ENCODE measurements at places on chromosomes 5 and 9. TPM values are rescaled to one million over a fixed set of nuclear protein-coding genes. Genes with fewer than 3 reads are reported as not detected.

DNA sequence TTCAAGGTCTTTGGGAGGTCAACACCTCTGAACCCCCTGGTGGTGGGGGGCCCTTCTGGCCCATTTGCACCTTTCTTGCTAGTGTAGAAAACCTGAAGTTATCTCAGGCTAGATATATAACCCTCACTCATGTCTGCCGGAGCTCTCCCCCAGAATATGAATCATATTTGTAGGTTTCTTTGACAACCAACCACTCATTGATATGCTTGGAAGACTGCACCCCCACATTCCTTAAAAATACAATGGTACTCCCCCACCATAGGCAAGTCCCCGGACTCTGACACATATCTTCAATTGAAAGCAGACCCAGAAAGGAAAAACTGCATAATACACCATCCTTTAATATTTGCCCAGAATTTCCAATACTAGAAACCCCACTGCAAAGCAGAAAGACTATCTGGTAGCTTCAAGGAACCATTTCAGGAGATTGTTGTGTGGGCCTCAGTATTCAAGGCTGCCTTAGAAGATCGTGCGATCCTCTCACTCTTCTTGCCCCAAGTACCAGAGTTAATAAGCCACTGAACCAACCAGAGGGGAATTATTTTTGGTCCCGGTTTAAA, 978 bp upstream of the UBE2B start:
- DNase-seq, result no peak

GRCh38 chr9:8268881-8269280, 469.3 kb upstream of the DMAC1 start:
- DNase-seq, result no peak

DNA sequence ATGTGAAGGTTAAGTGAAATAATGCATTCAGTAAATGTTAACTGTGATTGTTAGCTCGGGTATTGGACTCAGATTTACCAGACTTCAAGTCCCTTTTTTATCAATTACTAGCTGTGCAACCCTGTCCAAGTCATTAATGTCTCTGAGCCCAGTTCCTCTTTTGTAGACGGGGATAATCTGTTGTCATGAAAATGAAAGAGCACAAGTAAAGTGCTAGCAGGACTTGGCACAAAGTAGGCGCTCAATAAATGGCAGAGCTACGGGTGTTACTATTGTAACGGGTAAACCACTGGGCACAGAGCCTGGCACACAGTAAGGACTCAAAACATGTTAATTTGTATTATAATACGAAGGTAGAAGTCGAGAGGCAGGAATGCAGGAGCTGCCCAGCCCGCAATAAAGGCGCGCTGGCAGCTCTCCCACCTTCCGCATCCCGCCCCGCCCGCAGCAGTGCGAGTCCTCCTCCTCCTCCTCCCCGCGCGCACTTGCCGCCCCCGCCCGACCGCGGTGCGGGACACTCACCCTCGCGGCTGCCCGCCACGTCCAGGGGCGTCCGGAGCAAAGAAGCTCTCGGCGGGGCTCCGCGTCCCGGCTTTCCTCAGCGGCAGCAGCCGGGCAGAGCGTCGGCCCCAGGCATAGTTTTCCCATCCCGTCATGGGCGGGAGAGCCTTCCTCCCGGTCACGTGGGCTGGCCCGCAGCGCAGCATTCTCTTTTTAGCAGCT, at the start of gene C1QTNF2:
Gene C1QTNF2, minus strand, starts transcription at position 637 of the 723 bp plus-strand sequence. CDS start 15,615 bp downstream, outside the sequence.
- DNase-seq, result no peak

The ZBED3 gene
- total RNA-seq, result 0.63 TPM

DNA sequence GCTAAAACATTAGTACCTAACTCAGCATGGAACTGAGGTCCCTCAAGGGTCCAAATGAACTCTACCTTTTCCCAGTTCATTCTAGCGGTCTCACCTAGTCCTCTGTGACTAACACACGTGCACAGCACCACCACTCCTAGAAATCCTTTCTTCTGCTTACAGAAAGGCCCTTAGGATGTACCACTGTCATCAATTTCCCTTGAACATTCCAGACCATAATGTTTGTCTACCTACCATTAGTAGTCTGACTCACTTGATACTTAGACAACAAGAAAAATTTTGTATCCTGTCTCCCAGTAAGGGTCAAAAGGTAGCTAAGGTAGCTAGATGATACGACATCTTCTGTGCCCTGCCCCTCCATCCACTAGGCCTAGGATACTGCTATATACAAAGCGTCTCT, 166.6 kb downstream of the TSSK1B start:
- DNase-seq, result no peak

The EPB41L4B gene
- total RNA-seq, result 0.85 TPM

Data from SK-MEL-5 (cell line).